Pons (tissue), 1 donor: ENCODE measurements at places on chromosomes 2 and 18.
A peak's percentile ranks its signal among the peaks of the same experiment; 100 is the strongest.

DNA sequence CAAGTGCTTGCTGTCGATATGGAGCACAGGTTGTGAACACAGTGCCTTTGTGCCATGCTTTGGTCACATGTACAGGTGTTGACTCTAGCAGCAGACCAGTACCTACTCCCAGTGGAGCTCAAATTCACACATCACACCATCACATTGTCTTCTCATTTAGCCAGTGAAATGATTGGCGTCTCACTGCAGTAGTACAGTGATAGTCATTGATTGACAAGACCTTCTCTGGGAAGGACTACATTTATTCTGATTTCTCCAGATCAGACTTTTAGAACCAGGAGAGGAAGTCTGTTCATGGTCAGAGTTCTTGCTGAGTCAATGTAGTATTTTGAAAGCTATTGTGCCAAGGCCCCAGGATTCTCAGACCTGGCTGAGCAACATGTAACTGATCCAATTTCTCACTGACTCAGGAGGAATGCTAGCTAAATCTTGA lies 75.2 kb downstream of the FMNL2 start:
- peak; percentile 82 for DNase-seq

- peak; percentile 9 for DNase-seq
Measured at GRCh38 chr18:45386041-45386655, 229.1 kb upstream of the SLC14A2 start.

DNA sequence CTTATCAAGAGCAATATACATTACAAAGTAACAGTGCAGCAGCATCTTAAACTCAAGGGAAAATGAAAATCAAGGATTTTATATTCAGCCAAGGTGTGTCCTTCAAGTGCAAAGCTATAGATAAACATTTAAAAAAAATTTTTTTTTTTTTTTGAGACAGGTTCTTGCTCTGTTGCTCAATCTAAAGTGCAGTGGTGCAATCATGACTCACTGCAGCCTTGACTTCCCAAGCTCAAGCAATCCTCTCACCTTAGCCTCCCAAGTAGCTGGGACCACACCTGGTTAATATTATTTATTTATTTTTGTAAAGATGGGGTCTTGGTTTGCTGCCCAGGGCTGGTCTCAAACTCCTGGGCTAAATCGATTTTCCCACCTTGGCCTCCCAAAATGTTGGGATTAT lies 9.0 kb downstream of the CDKL4 start:
- no peak for DNase-seq

GRCh38 chr2:238520359-238520886 lies 93.7 kb downstream of the ASB1 start:
- no peak for DNase-seq

DNA sequence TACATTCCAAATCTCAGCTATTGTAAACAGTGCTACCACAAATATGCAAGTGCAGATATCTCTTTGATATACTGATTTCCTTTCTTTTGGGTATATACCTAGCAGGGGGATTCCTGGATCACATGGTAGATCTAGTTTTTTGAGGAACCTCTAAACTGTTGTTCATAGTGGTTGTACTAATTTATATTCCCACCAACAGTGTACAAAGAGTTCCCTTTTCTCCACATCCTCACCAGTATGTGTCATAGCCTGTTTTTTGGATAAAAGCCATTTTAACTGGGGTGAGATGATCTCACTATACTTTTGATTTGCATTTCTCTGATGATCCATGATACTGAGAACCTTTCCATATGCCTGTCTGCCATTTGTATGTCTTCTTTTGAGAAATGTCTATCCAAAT lies 6.3 kb upstream of the CCNT2 start:
- no peak for DNase-seq

DNA sequence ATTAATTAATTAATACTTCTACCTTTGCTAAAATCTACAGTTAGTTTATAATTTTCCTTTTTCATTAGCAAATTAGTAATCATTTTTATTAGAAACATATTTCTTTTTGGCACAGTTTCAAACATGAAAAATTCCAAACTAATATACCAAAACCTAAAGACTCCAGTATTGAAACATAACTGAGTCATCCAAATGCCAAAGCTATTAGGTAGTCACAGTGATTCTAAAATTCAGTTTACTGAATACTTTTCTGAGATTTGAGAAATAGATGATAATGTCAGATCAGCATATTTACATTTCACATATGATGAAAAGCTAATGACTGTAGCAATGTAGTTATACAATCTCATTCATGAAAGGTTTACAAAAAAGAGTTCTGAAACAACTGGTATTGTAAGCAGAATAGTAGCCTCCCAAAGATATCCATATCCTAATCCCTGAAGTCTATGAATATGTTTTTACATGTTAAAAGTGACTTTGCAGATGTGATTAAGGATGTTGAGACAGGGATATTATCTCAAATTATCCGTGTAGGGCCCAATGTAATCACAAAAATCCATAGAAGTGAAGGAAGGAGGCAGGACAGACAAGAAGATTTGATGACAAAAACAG lies 680.2 kb upstream of the CHAC2 start:
- no peak for DNase-seq

DNA sequence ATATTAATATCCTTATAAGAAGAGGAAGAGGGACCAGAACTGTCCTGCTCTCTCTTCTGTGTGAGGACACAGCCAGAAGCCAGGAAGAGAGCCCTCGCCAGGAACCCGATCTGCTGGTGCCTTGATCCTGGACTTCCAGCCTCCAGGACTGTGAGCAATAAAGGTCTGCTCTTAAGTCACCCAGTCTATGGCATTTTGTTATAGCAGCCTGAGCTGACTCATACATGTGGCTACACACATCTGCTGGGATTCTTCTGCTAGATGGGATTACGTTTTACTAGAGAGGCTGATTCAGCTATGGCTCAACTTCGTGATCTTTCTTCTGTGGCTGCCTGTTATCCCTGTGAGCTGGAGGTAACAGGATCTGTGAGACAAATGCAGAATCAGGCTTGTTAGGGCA lies 29.6 kb downstream of the ARL4C start:
- no peak for DNase-seq

DNA sequence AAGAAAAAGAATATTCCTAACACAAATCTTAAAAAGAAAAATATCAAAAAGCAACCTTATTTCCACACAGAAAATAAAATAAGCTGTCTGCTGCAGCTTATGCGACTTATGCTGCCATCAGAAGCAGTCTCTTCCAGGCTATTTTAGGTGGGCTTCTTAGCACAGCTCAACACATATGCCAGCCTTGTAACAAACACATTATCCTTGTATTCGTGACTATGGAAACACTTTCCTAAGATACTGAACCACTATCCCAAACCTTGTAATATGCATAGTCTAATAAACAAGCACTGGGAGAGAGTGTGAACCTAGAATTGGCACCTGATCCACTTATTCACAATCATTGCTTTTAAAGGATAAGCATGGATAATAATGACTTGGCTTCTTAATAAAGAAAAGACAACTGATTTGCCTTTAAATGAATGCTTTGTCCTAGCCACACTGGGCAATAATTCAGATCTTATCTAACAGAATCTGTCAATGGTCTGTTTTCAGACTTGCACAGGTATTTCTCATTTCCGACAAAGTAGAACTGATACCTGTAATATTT lies 40.0 kb upstream of the RNU4ATAC start:
- peak; percentile 69 for DNase-seq

GRCh38 chr18:79118797-79119196 lies 49.6 kb downstream of the ATP9B start:
- DNase-seq: no peak

GRCh38 chr2:28045676-28046351 lies 155.3 kb downstream of the BABAM2 start:
- DNase-seq: no peak

GRCh38 chr2:176936410-176936809 lies 276.2 kb upstream of the HNRNPA3 start:
- no peak for DNase-seq

GRCh38 chr2:74653589-74653984 lies 460 bp upstream of the SEMA4F start:
- no peak for DNase-seq

GRCh38 chr2:104049438-104049837 lies 804.5 kb upstream of the POU3F3 start:
- no peak for DNase-seq

- DNase-seq: no peak
Measured at GRCh38 chr2:237505188-237505939, 18.3 kb downstream of the MLPH start.

GRCh38 chr2:203873921-203874631 lies 6.5 kb downstream of the CTLA4 start:
- DNase-seq: no peak

DNA sequence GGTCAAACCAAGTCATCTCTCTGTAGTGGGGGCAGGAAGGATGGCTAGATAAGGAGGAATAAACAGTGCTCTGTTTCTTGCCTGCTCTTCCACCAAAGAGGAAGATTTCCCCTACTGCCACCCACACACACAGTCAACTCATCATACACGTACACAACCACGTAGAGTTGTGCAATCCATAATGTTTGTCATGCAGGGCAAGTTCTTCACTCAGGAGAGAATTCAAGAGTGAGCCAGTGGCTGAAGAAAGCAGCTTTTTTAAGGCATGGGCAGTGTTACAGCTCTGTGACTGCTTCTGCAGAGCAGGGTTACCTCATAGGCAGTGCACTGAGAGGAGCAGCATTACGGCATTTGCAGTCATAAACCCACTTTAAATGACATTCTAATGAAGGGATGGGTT lies 283.0 kb downstream of the RND3 start:
- DNase-seq: no peak

DNA sequence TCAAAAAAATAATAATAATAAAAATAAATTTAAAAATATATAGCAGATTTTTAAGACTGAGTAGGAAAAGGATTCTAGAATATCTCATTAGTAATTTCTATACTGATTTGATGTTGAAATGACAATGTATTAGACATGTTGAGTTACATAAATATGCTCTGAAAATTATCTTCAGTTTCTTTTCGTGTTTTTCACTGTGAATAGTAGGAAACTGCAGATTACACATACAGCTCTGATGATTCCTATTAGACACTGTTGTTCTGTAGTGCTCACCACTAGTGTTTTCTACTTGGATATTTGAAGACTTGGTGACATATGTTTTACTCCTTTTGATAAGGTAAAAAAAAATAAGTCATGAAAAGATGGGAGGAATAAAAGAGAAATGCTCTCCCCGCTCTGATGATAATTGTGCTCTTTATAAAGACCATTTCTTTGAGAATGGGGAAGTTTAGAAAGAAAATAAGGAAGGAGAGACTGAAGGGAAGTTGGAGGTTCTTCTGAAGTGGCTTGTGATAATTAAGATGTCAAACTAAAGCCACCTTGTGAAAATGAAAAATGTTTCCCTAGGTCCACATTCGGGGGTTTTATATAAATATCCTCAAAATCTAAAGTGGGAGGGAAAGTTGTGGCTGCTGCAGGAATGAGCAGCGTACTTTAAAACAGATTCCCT lies 52.9 kb downstream of the SLC9A2 start:
- no peak for DNase-seq

DNA sequence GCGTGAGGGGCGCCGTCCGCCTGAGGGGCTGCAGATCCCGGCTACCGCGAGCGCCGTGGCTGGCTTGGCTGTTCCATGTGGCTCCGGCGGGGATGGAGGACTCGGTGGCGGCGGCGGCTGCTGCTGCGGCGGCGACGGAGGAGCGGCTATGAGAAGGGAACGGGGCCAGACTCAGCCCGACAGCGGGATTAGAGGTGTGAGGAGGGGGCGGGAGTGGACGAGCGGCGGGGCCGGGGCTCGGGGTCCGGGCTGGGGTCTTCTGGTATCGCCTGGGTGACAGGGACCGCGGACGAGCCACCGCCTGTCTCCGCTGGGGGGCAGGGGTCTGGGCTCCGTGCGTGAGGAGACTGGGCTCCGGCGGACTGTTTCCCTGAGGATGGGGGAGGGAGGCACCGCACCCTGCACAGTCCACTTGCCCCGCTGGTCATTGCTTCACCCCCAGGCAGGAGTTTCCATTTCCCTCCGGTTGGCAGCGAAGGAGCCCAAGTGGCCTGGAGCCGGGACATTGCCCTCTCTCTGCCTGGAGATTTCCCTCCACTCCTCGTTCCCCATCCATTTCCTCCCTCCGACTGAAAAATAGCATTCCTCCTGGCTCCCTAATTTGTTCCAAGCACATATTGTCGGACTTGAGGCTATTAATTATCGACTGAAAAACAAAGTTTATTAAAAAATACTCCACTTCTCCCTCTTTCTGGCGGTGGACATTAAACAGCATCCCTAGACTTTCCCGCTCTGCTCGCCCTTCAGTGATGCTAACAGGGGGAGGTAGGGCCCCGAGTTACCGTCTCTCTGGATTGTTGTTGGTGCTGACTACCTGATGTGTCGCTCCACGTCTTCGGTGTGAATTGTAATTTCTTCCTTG lies 577 bp downstream of the EHBP1 start:
- DNase-seq: peak; percentile 47

DNA sequence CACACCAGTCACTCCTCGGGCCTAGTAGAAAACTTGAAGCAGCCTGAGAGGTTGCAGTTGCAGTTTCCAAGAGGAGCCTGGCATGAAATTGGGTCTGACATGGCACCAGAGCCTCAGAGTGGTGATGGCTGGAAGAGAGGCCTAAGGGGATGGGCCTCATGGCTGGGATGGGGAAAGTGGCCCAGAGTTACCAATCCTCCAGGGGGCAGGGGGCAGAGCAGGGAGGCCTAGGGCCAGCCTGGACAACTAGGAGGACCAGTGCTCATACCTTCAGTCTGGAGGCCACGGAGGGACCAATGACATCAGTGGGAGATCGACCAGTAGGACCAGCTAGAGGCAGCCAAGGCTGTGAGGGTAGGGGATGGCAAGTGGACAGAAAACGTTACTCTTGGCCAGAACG lies 15.1 kb upstream of the ADCY3 start:
- no peak for DNase-seq

DNA sequence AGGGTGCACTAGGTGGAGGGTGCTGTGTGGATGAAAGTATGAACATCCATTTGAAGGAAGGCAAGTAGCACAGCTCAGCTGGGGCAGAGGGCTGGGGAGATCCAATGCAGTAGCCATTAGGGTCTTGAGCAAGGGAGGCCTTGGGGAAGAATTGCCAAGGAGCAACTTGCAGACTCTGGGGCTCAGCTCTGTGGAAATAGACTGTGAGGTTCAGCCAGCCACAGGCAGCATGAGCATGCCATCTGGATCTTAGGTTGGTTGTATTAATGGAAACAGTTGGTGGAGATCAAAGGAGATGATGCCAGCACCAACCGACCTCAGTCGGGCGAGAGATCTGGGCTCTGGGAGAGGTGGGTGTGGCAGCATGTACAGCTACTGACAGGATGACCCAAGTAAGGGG lies 5.6 kb downstream of the ZAP70 start:
- no peak for DNase-seq
